ENCODE measurements at places on chromosomes 1 and 21.

GRCh38 chr1:10084045-10084444 is 51.3 kb downstream of the UBE4B start:
- DNase-seq, result no peak

DNA sequence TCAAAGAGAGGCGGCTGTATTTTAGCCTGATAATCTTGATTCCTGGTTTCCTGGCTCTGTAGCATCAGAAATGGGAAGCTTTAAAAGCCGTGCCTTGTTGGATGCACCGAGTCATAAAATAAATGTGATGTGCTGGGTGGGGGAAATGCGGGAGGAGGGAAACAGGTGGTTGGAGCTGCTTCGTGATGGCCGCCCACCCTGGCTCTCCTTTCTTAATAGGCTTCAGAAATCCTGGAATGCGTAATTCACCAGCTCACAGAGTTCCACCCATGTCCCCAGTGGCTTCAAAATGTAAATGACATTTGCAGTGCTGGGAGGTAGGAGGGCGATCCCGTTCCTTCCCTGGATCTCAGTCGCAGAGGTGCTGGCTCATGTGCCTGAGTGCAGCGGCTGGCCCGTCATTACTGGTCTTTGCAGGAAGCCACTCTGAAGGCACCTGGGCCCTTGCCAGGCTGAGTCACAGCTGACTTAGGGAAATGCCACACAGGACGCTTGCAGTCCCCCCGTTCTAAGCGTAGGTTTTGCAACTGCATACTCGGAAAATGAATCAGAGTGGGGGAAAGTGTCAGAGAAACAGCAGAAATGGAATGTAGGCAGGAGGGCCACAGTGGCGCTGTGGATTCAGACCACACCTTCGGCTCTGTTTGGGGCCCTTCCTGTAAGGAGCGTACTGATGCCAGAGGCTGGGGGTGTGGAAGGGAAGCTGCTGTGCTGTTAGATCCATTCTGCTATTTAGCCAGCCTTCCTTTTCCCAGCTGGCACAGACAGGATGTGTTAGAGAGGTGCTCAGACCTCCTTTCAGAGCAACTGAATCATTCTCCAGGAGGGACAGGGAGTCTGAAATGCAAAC is 37.6 kb downstream of the GALNT2 start:
- DNase-seq, result no peak

GRCh38 chr1:34850382-34850781 is 9.2 kb downstream of the SMIM12 start:
- DNase-seq, result no peak

- no peak for DNase-seq
Measured at GRCh38 chr1:165328136-165328535, 28.4 kb downstream of the LMX1A start.

- no peak for DNase-seq
Measured at GRCh38 chr1:80594013-80594412, 1206.7 kb upstream of the ADGRL2 start.

- no peak for DNase-seq
Measured at GRCh38 chr1:6208723-6209660, 3.1 kb downstream of the RNF207 start.

DNA sequence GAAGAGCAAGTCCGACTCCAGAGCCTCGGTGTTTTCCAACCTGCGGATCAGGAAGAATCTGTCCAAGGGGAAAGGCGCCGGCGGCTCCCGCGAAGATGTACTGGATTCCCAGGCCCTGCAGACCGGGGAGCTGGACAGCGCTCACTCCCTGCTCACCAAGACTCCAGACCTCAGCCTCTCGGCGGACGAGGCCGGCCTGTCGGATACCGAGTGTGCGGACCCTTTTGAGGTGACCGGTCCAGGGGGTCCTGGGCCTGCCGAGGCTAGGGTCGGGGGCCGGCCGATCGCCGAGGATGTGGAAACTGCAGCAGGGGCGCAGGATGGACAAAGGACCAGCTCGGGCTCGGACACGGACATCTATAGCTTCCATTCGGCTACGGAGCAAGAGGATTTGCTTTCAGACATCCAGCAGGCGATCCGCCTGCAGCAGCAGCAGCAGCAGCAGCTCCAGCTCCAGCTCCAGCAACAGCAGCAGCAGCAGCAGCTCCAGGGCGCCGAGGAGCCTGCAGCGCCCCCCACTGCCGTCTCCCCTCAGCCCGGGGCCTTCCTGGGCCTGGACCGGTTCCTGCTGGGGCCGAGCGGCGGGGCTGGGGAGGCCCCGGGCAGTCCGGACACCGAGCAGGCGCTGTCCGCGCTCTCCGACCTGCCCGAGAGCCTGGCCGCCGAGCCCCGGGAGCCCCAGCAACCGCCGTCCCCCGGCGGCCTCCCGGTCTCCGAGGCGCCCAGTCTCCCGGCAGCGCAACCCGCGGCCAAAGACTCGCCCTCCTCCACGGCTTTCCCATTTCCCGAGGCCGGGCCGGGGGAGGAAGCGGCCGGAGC is 827 bp downstream of the FMN2 start:
- no peak for DNase-seq

DNA sequence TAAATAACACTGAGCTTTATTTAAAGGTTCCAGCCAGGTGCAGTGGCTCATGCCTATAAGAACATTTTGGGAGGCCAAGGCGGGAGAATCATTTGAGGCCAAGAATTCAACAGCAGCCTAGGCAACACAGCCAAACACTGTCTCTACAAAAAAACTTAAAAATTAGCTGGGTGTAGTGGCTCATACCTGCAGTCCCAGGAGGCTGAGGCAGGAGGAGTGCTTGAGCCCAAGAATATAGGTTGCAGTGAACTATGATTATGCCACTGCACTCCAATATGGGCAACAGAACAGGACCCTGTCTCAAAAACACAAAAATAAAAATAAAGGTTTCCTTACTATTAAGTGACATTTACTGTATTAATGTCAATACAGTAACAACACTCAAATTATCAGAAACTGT is 2.1 kb downstream of the TAF12 start:
- DNase-seq, result no peak

GRCh38 chr1:119139857-119140176 is 636 bp downstream of the WARS2 start:
- no peak for DNase-seq

DNA sequence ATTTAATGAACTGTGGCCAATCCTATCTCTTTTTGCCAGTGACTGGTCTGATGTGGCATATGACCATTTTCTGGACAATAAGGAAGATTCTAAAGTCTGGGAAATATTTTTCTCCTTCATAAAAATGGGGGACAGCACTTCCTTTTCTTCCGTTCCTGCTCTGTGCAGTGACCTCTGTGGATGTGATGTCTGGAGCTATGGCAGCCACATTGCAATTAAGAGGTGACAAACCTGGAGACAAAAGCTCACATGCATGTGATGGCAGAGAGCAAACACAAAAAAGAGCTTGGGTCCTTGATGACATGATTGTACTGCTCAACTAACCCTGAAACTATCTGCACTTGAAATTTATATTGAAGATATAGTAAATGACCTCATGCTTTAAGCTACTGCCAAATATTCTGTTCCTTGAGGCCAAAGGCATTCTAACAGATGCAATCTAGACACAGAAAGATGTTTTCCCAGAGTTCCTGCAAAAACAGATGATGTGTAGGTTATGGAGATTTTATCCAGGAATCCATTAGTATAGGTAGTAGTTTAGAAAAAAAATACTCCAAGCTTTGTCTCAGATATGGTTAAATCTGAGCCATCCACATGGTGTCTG is 2.2 kb upstream of the MAGI3 start:
- DNase-seq, result no peak

GRCh38 chr1:67627336-67627735 is 57.7 kb upstream of the GADD45A start:
- DNase-seq, result no peak

- DNase-seq, result no peak
Measured at GRCh38 chr1:37845786-37846185, 13.6 kb downstream of the MTF1 start.

DNA sequence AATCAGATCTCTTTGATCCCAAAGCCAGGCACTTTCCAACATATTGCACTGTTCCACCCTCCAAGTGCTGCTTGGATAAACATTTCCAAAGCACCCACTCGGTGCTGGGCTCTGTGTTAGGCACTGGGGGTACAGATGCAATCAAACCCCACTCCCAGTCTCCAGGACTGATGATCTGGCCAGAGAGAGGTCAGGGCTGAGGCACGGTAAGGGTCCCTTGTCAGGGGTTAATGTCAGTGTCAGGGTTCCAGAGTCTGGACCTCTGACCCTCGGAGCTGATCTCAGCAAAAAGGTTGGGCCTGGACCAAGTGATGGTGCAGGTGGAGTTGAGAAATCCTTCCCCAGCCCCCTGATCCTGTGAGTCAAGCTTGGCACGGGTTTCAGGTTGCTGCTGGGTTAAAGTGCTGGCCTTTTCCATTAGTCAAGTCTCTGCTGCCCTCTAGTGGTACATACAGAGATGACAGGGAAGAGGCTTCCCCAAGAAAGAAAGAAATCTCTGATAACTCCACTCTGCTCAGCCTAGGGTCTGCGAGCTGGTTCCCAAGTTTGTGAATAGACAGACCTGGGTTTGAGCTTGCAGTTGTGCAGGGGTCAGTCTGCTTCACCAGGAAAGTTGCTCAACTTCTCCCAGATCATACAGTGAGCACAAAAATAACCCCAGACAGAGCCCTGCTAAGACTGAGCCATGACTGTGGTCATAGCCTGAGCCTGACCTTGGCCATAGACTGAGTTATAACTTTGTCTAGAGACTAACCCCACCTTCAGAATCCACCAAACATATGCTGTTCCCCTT is 74.6 kb downstream of the DMRTA2 start:
- peak; percentile 26 for DNase-seq

DNA sequence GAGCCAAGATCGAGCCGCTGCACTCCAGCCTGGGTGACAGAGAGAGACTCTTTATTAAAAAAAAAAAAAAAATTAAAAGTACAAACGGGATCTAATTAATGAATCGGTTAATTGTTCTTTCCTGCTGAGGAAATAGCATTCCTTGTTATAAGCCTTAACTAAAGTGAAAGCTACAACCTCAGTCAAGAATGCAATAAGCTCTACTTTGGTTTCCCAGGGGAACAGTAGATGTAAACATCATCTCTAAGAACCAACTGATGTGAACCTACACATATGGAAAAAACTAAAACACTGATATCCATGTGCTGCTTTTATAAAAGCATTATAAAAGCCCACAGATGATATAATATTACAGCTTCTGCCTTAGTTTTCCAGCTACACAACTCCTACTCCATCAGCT is 41.9 kb downstream of the LPGAT1 start:
- no peak for DNase-seq

DNA sequence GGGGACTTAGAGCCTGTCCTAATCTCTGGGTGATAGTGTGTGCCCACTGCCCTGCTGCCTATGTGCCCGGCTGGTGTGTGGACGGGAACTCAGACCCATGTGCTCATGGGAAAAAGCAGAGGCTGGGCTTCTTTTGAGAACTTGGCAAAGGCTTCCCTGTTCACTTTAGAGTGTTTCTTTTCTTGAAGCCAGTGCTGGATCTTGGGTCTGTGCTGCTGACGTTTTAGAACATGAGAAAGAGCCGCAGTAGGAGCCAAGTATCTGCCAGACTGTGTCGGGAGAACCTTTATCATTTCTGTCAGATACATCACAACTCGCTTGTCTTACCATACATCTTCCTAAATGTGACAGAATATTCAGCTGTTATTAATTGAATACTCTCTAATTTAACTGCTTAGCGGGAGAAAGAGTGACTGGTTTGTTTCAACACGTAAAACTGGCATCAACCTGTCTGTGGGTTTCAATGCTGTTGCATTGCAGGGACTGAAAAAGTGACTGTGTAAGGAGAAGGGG is 195.2 kb downstream of the PBX1 start:
- no peak for DNase-seq

DNA sequence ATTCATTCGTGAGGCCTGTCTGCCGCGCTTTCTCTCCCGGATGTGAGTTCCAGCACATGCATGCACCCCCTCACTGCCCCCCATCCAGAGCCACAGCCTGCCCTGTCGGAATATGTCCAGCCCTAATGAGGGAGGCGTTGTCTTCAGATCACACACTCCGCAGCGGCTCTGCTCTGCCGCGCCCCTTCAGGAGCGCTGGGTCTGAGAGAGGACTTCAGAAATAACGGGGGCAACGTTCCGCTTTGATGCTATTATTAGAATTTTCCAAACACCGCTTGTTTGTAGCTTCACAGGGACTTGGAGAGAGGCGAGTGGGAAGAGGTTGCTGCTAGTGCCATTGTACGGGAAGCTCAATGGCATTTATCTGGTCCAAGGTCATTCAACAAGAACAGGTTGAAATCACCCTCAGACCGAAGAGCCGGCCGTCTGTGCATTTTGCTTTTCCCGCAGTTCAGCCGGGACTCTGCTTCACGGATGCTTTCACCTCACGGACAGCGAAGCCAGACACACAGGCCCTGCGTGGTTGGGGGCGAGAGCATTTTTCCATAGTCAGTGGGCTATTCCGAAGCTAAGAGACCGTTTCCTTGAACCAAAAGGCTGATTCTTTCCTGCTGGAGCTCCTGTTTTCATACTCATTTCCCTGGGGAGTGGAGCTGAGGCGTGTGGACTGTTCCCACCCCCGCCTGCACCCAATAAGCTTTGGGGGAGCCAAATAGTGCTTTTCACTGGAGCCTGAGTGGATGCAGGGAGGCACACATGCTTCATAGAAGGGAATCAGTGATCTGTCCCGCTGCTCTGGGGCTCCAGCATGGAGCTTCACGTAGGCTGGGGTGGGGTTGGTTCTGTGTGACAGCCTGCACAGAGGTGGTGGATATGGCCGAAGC is 69.7 kb downstream of the GALNT2 start:
- no peak for DNase-seq

GRCh38 chr21:45175326-45176095 is 101.1 kb downstream of the ADARB1 start:
- DNase-seq, result no peak

GRCh38 chr21:46386734-46387088 is 62.8 kb downstream of the PCNT start:
- DNase-seq, result no peak

- DNase-seq, result no peak
Measured at GRCh38 chr1:183694066-183694465, 41.0 kb upstream of the APOBEC4 start.

- no peak for DNase-seq
Measured at GRCh38 chr1:152681616-152682015, 4.3 kb upstream of the LCE2B start.

- DNase-seq, result no peak
Measured at GRCh38 chr1:196774603-196775002, at the start of gene CFHR3. Gene CFHR3 (plus strand): TSS chr1:196774840. CDS start chr1:196774887, 47 bp downstream.

DNA sequence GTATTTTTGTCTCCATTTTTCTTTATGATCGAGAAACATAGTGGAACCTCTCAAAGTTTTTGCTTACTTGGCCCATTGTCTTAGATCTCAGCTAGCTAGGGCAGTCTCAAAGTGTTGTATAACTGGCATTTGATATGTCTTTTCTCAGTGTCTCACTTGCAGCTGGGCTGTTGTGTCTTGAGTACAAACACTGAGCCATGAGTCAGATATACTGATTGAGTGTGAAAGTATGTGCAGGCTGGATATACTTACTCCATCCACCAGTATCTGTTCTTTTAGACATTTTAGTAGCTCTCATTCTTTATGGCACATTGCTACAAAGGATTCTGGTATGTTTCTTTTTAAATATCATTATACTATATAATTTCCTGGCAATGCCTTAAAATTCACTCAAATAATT is 14.3 kb upstream of the GPR52 start:
- DNase-seq, result no peak

GRCh38 chr1:65235867-65236805 is 73.2 kb upstream of the DNAJC6 start:
- no peak for DNase-seq
